Stimulated activated CD4-positive, alpha-beta T cell treated with anti-CD3 and anti-CD28 coated beads, TNF-alpha, amount 100 ng/mL, for 1 hour (primary cell): ENCODE measurements at places on chromosomes 3 and 15.

GRCh38 chr15:25937796-25938195, 74.7 kb upstream of the ATP10A start:
- DNase-seq, result no peak

- no peak for DNase-seq
Observed at GRCh38 chr15:96230526-96231181, 99.8 kb upstream of the NR2F2 start.

DNA sequence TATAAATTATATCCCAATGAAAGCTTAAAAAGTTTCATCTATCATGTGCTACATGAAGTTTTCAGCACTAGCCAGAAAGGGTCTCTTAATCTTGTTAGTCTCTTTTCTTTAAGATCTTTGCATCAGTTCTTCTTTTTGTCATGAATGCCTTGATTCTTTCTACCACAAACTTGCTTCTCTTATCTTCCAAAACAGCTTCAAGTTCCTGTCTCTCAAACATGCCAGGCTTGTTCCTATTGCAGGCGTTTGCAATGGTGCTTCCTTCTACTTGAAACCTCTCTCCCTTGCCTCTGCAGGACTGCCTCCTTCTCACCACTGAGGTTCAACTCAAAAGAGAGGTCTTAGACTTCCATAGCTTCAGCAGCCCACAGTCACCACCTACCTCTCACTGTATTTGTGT, 104.3 kb upstream of the FRMD4B start:
- DNase-seq, result no peak

- no peak for DNase-seq
Observed at GRCh38 chr3:190616637-190617036, 102.8 kb downstream of the IL1RAP start.

DNA sequence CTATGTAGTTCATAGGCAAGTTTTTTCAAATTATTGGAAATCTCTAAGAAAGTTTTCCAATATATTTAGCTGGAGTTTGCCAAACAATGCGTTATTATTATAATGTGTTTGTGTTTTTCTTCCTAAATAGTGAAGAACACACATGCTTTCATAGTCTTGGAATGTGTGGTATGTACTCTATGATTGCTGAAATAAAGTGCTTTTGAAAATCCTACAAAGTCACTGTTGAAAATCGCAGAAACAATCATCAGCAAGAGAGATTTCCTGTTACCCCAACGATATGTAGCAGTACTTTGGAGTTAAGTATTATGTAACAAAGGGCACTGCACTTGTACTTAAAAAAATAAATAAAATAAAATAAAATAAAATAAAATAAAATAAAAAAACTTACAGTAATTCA, 796.2 kb downstream of the NAALADL2 start:
- no peak for DNase-seq

DNA sequence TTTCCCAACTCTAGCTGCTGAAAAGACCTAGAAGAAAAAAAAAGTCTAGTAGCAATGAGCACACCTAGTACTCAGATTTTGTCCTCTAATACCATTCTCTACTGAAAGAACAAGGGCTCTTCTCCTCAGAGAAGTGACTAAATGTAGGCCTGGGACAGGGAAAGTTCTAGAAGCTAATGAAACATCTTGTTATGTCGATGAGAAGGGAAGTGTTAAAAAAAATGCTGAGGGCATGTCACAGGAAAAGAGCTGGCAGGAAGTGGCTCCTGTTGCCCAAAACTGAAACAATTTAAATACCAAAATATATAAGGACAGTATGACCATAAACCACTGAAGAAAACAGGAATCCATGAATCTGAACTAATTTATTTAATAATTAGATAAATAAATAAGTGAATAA, 581.4 kb upstream of the TBL1XR1 start:
- DNase-seq, result no peak

GRCh38 chr15:69751566-69751965, 298.9 kb downstream of the RPLP1 start:
- DNase-seq, result no peak

DNA sequence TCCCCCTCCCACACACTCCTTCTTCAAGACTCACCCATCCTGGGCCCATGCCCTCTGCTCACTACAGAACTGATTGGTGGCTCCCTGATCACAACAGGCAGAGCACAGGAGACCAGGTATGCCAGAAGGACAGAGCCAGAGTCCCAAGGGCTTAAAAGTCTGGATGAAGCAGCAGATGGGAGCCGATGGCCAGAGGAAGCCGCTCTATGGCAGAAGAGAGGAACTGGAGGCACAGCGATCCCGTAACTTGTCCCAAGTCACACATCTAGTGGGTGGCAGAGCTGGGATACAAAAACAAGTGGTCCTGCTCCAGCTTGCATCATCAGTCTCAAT, 20.7 kb downstream of the ITGA11 start:
- no peak for DNase-seq

- DNase-seq, result no peak
Observed at GRCh38 chr3:158420654-158421396, 150.2 kb upstream of the MLF1 start.

- no peak for DNase-seq
Observed at GRCh38 chr3:197241173-197241572, 57.2 kb downstream of the DLG1 start.

- DNase-seq, result peak; percentile 45
Observed at GRCh38 chr3:71130471-71131374, 452.8 kb downstream of the FOXP1 start.

DNA sequence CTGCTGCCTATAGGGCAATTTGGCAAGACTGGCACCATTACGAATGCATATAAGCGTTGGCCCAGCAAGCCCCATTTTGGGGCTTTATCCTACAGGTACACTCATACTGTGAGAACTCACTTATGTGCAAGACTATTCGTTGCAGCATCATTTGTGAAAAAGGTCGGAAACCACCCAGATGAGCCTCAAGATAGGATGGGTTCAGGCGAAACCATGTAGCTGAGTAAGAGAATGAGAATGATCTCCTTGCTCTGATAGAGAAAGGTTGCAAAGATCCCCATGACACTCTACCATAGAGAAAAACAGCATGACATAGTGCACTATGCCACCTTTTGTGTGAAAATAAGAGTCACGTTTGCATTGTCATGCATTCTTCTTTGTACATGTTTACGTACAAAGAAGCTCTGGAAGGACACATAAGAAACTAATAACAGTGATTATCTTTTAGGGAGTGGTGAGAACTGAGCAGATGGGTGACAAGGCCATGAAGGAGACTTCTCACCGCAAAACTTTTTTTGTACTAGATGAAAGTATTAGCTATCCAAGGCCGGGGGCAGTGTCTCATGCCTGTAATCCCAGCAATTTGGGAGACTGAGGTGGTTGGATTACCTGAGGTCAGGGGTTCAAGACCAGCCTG, 50.0 kb downstream of the RHCG start:
- DNase-seq, result no peak

GRCh38 chr15:91183596-91183995, 83.5 kb downstream of the SV2B start:
- no peak for DNase-seq

- no peak for DNase-seq
Observed at GRCh38 chr3:93843981-93844380, 129.7 kb downstream of the PROS1 start.

DNA sequence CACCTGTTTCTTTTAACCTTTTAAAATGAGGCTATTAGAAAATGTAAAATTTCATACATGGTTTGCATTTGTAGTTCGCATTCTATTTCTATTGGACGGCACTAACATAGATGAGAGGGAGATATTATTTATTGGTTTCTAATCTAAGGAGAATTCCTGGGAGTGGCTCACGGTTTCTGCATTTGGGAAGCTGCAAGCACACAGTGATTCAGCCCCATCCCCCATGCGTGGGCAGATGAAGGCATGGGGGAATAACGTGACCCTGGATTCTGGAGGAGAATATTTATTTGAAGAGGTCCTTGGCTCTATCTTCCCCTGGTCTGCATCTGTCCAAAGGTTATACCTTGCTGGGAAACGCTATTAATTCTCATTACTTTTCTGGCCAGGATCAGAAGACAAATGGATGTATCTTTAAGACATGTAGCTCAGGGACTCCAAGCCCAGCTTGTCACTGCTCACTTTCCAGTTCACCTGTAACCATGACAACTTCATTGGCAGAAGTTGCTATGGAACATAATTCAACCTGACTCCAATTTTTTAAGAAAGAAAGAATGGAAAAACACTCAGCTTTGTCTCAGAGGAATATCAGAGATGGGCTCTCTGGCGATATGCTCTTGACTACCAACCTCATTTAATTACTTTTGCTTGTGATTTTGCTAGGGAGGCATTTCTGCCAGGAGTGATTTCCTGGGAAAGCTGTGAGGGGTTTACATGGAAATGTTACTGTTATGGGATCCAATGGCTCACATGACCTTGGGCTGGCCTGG, 27.2 kb upstream of the POMGNT2 start:
- no peak for DNase-seq

GRCh38 chr15:29410338-29410737, 140.7 kb upstream of the NSMCE3 start:
- no peak for DNase-seq

DNA sequence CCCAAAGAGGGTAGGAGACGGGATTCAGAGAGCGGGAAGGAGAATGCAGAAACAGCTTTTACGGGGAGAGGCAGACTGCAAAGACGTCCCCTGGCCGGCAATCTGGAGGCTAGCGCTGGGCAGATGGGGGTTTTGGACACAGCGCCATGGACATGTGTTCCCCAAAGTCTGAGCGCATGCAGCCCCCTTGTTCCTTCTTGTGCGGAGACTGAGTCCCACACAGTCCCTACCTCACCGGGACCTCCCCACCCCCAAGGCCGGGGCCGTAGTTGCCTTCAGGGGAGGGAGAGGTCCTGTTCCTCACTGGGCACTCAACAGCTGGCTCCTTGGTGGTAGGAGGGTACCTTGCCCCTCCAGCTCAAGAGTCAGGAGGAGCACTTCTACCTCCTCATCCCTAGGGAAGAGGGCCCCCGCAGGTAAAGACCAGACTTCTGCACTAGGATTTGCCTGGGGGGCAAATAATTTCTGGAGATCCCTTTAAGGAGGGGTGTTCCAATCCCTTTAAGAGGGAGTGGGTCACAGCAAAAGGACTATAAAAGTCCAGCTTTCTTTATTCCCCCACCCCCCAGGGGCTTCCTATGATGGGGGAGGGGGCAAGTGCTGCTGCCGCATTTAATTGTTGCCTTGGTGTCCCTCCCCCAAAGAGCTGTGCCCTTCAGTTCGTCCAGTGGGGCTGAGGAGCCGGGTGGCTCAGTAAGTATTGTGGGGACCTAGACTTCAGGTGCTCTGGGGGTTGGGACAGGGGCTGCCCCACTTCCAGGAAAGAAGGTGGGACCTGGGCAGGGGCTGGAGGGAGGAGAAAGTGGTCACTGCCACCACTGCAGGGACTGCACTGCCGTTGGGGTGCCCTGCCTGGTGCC, 3.6 kb upstream of the BAHD1 start:
- DNase-seq, result no peak

GRCh38 chr3:58848826-58849225, 182.3 kb upstream of the FAM3D start:
- DNase-seq, result no peak

- no peak for DNase-seq
Observed at GRCh38 chr3:98628317-98628716, 34.9 kb upstream of the CPOX start.

DNA sequence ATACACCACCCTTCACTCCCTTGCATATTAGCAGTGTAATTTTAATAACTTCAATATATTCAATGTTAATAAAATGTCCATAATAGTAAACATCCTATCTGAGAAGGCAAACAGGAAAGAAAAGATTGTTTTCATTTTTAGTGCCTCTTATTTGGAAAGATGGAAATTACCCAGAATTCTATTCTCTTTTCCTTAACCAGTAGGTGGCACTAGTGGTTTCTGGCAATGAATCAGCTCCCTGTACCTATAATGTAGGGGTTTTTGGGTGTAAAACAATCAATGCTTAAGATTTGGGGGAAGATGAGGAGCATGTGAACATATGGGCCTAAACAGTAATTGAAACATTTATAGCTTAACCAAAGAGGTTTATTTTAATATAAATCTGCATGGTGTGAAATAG, 5.7 kb upstream of the SEMA6D start:
- DNase-seq, result no peak

DNA sequence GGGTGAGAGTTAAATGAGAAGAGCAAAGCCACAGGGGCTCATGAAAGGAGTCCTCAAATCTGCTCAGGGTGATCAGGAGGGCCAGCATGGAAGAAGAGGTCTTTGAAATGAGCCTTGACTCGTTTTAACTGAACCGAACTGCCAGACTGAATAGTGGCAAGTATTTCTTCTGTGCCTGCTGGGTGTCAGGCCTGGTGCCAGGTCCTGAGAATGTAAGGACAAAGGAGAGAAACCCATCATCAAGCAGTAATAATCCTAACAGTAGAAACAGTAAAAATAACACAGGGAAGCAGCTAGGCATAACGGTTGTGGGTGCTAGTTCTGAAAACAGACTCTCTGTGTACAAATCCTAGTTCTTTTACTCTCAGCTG, 40.4 kb upstream of the SMAD3 start:
- no peak for DNase-seq

- peak; percentile 3 for DNase-seq
Observed at GRCh38 chr3:39260957-39261356, 18.9 kb downstream of the CX3CR1 start.

GRCh38 chr15:77346245-77347036, 73.5 kb downstream of the PEAK1 start:
- DNase-seq, result no peak

DNA sequence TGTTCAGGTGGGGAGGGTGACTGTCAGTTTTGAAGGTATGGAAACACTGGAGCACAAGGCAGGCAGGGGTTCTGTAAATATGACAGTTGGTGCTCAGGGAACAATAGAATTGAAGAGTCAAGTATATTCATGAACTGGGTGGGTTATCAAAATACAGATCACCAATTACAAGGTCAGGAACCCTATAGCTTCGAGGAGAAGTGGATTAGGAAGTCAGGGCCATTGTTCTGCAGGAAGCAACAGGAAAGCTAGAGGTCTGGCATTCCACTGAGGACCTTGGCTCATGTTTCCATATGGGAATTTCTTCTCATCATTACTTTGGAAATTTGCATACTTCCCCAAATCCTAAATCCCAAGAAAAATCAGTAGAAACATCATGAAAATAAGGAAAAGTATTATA, 125.9 kb downstream of the MYRIP start:
- no peak for DNase-seq

- DNase-seq, result no peak
Observed at GRCh38 chr3:14492948-14493881, 46.9 kb downstream of the GRIP2 start.

- DNase-seq, result no peak
Observed at GRCh38 chr3:48039487-48040190, 23.4 kb upstream of the MAP4 start.

DNA sequence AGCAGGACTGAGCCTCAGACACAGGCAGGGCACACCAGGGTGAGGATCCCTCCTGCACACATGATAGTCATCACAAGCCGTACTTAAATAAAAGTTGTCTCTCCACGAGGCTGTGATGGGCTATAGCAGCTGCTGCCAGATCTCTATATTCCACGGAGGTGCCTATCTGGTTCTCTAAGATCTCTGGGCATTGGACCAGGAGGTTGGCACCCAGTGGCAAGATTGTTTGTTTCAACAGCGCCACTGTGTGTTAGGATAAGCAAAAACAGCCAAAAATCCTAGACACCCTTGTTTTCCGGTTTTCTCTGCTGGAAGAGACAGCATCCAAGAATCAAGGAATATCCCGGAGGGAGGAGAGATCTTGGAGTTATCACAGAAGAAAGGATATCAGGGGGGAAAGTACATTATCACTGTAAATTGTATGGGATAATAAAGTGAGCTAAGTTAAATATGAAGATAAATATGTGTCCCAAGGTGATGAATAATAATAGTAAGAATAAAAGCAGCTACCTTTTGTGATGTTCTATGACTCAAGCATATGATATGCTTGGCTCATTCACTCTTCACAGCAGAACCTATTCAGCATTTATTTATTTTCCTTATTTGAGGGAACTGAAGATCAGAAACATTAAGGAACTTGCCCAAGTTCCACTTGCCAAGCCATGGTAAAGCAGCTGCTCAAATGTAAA, 90.6 kb upstream of the AKAP13 start:
- DNase-seq, result no peak
